Pancreas (tissue), 10 donors: ENCODE measurements at places on chromosomes 2 and 18. TPM values are rescaled to one million over a fixed set of nuclear protein-coding genes. Genes with fewer than 3 reads are reported as not detected.

DNA sequence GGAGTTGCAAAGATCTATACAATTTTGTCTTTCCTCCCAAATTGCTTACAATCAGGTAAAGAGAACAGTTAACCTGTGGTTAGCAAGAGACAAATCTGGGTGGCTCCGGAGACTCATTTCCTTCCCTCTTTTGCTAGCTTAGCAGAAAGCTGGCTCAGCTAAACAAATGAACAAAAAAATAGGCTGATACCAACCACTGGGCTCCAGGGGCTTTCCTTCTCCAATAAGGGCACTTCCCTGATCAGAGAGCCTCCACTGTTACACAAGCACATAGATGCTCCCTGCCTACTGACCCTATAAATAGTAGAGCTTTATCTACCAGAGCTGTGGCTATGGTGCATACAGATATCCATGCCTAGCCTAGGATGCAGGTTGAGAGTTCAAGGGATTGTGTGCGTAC lies 90.1 kb upstream of the ARL5A start:
- no peaks in the 10 kb centered on the region for H3K36me3 ChIP-seq
- no peak overlapping the region for H3K4me3 ChIP-seq
- DNase-seq = no peak
- no peak overlapping the region for H3K27ac ChIP-seq
- no peaks in the 10 kb centered on the region for H3K4me1 ChIP-seq

GRCh38 chr2:130371723-130372054 lies 15.8 kb downstream of the PTPN18 start:
- H3K27ac ChIP-seq = peak overlapping the region; percentile 70
- no peaks in the 10 kb centered on the region for H3K36me3 ChIP-seq
- no peaks in the 10 kb centered on the region for H3K27me3 ChIP-seq
- peaks cover 11% of the 10 kb centered on the region for H3K4me1 ChIP-seq
- DNase-seq = no peak
- peak overlapping the region; percentile 84 for H3K4me3 ChIP-seq

DNA sequence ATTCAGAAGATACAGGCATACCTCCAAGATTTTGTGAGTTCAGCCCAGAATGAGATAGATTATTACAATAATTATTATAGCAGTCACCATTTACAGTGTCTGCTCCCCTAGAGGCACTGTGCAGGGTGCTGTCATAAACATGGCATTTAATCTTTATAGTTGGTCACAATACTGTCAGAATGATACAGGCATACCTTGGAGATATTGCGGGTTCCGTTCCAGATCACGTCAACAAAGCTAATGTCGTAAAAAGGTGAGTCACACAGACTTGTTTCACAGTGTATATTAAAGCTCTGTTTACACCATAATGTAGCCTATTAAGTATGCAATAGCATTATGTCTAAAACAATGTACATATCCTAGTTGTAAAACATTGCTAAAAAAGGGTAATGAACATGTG lies 45.6 kb downstream of the ZRANB3 start:
- H3K27me3 ChIP-seq = no peaks in the 10 kb centered on the region
- H3K4me3 ChIP-seq = no peak overlapping the region
- H3K4me1 ChIP-seq = no peaks in the 10 kb centered on the region
- no peak for DNase-seq

GRCh38 chr2:231212329-231212845 lies 14.0 kb downstream of the ARMC9 start:
- H3K4me1 ChIP-seq = no peaks in the 10 kb centered on the region
- H3K27me3 ChIP-seq = no peaks in the 10 kb centered on the region
- DNase-seq = no peak
- peaks cover 4% of the 10 kb centered on the region for H3K36me3 ChIP-seq

- no peaks in the 10 kb centered on the region for H3K4me1 ChIP-seq
- H3K4me3 ChIP-seq = no peak overlapping the region
- no peak for DNase-seq
These were observed 467.7 kb upstream of the CELF4 start for GRCh38 chr18:38033282-38033681.

The NMS gene
- not detected for total RNA-seq

The LBX2 gene
- total RNA-seq = 2.3 TPM

DNA sequence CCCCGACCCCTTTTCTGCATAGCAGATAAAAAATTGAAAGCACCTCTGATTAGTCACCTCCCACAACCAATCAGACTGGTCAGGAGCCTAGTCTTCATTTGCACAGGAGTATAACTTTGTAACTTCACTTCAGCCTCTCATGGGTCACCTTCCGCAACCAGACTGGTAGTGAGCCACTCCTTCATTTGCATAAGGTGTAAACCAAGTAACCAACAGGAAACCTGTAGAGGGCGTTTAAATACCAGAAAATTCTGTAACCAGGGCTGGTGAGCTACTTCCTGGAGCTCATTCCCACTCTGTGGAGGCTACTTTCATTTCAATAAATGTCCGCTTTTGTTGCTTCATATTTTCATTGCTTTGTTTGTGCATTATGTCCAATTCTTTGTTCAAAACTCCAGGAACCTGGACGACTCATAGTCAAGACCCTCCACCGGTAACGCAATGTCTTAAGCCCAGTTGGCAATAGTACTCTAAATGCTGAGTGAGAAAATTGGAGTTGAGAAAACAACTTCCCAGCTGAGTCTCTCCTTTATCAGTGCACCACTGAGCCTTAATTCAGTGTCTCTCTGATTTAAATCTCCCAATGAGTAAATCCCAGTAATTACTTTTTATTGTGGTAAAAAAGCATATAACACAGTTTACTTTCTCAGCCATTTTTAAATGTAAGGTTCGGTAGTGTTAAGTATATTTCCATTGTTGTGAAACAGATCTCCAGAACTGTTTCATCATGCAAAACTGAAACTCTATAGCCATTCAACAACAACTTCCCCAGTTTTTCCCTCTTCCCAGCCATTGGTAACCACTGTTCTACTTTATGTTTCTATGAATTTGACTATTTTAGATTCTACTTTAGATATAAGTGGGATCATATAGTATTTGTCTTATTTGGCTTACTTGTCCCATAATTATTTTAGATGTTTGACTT lies 392.7 kb upstream of the SLC8A1 start:
- no peaks in the 10 kb centered on the region for H3K36me3 ChIP-seq
- no peak overlapping the region for H3K4me3 ChIP-seq
- DNase-seq = peak; percentile 7
- H3K4me1 ChIP-seq = no peaks in the 10 kb centered on the region
- no peak overlapping the region for H3K27ac ChIP-seq

GRCh38 chr2:1156531-1156930 lies 205.9 kb downstream of the SNTG2 start:
- no peak for DNase-seq
- no peak overlapping the region for H3K4me3 ChIP-seq
- H3K4me1 ChIP-seq = no peaks in the 10 kb centered on the region
- H3K27ac ChIP-seq = no peak overlapping the region
